ENCODE measurements at places on chromosomes 11 and 22.

GRCh38 chr11:11532574-11532973, 89.2 kb downstream of the GALNT18 start:
- no peak for DNase-seq

DNA sequence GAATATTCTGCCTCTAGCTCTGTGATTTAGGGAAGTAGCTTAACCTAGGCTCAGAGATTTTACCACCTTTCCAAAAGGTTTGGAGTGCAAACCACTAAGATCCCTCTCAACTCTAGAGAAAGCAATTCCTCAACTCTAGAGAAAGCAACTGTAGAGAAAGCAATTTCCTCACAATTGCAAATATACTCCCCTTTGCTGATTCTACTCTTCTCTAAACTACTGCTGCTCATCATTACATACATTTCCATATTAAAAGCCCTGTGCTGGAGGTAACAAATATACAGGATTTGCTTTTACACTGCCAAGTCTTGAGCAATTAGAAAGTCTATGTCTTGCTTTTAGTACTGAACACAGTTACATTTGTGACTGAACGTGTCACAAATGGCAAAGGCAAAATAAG, 48.2 kb downstream of the ALG9 start:
- DNase-seq: no peak

GRCh38 chr11:130451231-130452019, 3.0 kb downstream of the ADAMTS15 start:
- no peak for DNase-seq

DNA sequence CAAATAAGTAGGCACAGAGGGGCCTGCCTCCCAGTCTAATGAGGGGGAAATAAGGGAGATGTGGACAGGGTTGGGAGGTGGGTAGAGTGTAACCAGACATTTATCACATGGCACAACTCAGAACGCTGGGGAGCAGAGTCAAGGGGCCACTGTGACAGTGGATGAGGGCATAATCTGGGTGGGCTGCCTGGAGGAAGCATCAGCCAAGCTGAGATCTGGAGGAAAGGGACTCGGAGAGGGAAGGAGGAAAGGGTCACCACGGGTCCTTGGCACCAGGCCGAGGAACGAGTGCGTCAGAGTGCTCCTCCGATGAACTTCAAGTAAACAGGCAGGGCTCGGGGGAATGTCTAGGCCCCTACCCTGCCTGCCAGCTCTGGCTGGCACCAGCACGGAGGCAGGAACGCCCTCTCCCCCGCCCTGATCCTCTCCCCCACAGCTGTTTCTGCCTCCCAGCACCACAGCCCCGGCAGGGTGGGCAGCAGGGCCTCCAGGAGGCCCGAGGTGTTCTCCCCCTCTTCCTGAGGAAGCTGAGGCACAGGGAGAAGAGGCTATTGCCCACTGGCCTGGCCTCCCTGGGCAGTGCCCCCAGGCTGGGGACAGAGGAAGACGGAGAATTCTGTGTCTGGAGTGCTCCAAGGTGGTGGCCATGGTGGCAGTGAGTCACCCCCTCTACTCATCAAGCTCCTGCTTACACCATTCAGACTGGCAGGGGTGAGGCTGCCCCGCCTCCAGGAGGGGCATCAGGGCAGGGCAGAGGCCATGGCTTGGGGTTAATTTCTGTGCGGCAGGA, 4.2 kb downstream of the ALDH3B1 start:
- no peak for DNase-seq

- DNase-seq: no peak
Observed at GRCh38 chr11:65870706-65871681, 1.6 kb downstream of the EFEMP2 start.

GRCh38 chr11:111976767-111977145, 39.6 kb downstream of the DIXDC1 start:
- DNase-seq: no peak

- DNase-seq: no peak
Observed at GRCh38 chr22:21943571-21944448, 8.8 kb downstream of the PPM1F start.

DNA sequence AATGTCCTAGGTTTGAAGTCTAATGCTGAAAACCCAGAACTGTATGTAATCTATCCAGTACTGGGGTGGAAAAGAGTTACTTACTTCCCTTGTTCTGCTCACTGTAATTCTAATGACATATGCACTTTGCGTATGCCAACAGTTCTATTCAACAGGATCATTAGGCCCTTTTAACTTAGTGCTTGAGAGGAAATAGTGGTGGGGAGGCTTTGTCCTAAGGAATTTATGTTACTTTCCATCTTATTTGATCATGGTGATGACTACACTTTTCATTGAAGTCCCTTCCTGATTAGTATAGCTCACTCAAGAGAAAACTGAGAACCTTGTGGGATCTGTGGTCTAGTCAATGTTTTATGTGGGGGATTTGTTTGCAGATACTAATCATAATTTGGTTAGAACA, 348.2 kb downstream of the GUCY1A2 start:
- no peak for DNase-seq

GRCh38 chr11:69151836-69152235, 3.9 kb upstream of the SMIM38 start:
- no peak for DNase-seq
